ENCODE measurements at places on chromosomes 1 and 21.
A peak's percentile ranks its signal among the peaks of the same experiment; 100 is the strongest.

DNA sequence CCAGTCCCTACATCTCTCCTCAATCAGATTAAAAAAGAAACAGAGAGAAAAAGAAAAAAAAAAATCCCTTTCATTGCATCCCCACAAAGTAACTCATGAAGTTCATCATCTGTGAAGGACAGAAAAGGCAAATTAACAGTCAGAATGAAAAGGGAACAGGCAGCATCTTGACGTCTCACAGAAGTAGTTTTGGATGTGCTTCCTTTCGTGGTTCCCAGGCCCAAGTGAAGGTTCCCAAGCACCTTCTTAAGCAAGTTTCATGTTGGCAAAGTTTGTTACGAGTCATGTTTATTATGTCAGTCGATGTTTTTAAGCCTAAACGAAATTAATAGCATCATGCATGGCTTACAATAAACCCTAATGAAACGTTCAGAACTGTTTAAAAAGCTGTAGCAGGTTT lies 475.2 kb downstream of the SETD4 start:
- no peaks in the 10 kb centered on the region for H3K4me1 ChIP-seq
- no peak for DNase-seq
- H3K4me3 ChIP-seq, result no peak overlapping the region
- no peak overlapping the region for H3K27ac ChIP-seq
- H3K36me3 ChIP-seq, result no peaks in the 10 kb centered on the region

- H3K27me3 ChIP-seq, result no peaks in the 10 kb centered on the region
- H3K4me3 ChIP-seq, result no peak overlapping the region
- no peak for DNase-seq
- H3K27ac ChIP-seq, result no peak overlapping the region
These were observed 122.2 kb upstream of the HOOK1 start for GRCh38 chr1:59692591-59692990.

DNA sequence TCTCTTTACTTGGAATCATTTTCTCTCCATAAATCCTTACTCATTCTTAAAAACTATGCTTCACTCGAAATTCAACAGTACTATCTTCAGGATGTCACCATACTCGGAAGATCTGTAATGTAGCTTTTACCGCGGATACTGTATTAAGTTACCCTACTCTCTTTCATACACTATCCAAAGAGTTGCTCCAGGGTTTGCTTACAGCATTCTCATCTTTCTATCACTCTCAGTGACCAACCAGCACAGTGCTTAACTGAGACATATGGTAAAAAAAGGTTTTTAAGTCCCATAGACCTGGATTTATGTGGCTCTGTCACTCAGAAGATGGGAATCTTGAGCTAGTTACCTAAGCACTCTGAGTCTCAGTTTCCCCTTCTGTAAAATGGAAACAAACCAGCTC lies 15.8 kb downstream of the GTF2B start:
- no peaks in the 10 kb centered on the region for H3K27me3 ChIP-seq
- DNase-seq, result no peak
- H3K36me3 ChIP-seq, result no peaks in the 10 kb centered on the region

DNA sequence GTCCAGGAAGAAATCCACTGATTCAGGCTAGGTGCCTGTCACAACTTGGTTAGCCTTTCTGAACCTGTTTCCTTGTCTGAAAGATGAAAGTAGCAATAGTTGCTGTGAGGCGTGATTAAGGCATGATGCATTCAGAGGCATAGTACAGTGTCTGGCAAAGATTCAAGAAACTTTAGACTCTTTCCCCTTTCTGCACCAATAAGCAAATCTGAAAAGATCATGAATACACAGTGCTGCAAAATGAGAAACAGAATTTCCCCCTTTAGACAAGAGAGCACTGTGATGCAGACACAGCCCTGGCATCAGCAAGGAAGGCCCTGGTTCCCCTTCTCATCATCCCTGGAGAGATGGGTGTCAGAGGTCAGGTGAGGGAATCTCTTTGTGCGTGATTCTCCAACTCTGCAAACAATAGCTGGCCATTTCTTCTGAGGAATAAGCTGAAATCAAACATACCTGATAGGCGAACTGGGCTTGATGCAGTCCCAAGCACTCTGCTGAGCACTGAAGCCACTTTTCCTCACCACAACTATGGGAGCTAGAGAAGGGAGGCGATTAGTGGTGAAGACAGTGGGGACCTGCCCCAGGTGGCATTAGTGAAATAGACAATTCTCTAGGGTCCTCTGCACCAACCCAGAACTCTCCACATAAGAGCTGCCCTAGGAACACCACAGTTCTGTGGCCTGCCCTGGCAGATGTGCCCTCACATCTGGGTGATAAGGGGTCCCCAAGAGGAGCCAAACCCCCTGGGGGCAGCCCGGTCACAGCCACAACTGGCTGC lies 41.7 kb downstream of the ITPKB start:
- H3K4me3 ChIP-seq, result no peak overlapping the region
- peak overlapping the region; percentile 68 for H3K27ac ChIP-seq
- H3K36me3 ChIP-seq, result no peaks in the 10 kb centered on the region
- peaks cover 27% of the 10 kb centered on the region for H3K4me1 ChIP-seq
- no peak for DNase-seq
- no peaks in the 10 kb centered on the region for H3K27me3 ChIP-seq

DNA sequence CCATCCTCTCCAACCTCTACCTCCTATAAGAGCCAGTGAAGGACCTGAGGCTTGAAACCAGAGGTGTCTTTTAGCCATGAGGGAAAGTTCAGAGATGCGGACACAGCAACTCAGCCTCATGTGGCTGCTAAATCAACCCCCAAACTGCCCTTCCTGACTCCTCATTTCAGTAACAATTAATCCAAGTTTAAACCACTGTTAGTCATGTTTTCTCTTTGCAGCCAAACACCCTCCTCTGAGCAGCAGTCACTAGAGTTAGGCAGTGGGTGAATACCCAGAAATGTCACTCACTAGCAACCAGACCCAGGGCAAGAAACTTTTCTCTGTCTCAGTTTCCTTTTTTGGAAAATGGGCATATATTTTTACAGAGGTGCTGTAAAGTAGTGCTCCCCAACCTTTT lies 71.2 kb downstream of the KCNJ15 start:
- no peaks in the 10 kb centered on the region for H3K27me3 ChIP-seq
- no peak for DNase-seq
- H3K36me3 ChIP-seq, result no peaks in the 10 kb centered on the region
- H3K4me3 ChIP-seq, result no peak overlapping the region
- H3K4me1 ChIP-seq, result no peaks in the 10 kb centered on the region
- H3K27ac ChIP-seq, result no peak overlapping the region

- no peak overlapping the region for H3K4me3 ChIP-seq
- no peaks in the 10 kb centered on the region for H3K36me3 ChIP-seq
- H3K27ac ChIP-seq, result no peak overlapping the region
- no peaks in the 10 kb centered on the region for H3K4me1 ChIP-seq
- H3K27me3 ChIP-seq, result no peaks in the 10 kb centered on the region
These were observed 90.1 kb downstream of the PKN2 start for GRCh38 chr1:88774151-88774556.

GRCh38 chr1:204294357-204294756 lies 65.4 kb downstream of the PLEKHA6 start:
- H3K4me3 ChIP-seq, result no peak overlapping the region
- H3K36me3 ChIP-seq, result no peaks in the 10 kb centered on the region
- peaks cover under 1% of the 10 kb centered on the region for H3K4me1 ChIP-seq
- no peak overlapping the region for H3K27ac ChIP-seq
- no peaks in the 10 kb centered on the region for H3K27me3 ChIP-seq

GRCh38 chr1:169115891-169116585 lies 9.5 kb downstream of the ATP1B1 start:
- no peaks in the 10 kb centered on the region for H3K27me3 ChIP-seq
- peaks cover 3% of the 10 kb centered on the region for H3K4me1 ChIP-seq
- no peak overlapping the region for H3K4me3 ChIP-seq
- H3K27ac ChIP-seq, result no peak overlapping the region
- H3K36me3 ChIP-seq, result peaks cover 2% of the 10 kb centered on the region

- DNase-seq, result no peak
- H3K27ac ChIP-seq, result no peak overlapping the region
- no peak overlapping the region for H3K4me3 ChIP-seq
- H3K4me1 ChIP-seq, result no peaks in the 10 kb centered on the region
- no peaks in the 10 kb centered on the region for H3K36me3 ChIP-seq
- no peaks in the 10 kb centered on the region for H3K27me3 ChIP-seq
These were observed 69.6 kb upstream of the KRTAP19-8 start for GRCh38 chr21:31107871-31108270.

DNA sequence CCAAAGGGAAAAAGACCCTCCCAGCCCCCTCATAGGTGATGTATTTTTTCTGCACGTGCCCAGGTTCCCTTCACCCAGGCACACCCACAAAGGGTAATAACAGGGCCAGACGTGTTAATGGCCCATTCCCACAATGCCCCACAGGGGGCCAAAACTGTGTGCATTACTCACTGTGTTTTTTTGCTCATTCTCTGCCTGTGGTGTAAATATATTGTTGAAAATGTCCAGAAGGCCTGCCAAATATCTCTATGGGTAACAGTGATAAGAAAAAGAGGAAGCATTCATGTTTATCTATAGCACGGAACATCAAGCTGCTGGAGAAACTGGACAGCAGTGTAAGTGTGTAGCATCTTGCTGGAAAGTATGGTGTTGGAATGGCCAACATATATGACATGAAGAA lies 21.9 kb downstream of the RHEX start:
- H3K4me1 ChIP-seq, result no peaks in the 10 kb centered on the region
- no peaks in the 10 kb centered on the region for H3K27me3 ChIP-seq
- no peak for DNase-seq
- H3K4me3 ChIP-seq, result no peak overlapping the region
- H3K27ac ChIP-seq, result no peak overlapping the region

- no peaks in the 10 kb centered on the region for H3K36me3 ChIP-seq
- H3K27me3 ChIP-seq, result no peaks in the 10 kb centered on the region
- H3K4me3 ChIP-seq, result no peak overlapping the region
- no peak overlapping the region for H3K27ac ChIP-seq
These were observed 5.4 kb downstream of the CD2 start for GRCh38 chr1:116759636-116760035.

DNA sequence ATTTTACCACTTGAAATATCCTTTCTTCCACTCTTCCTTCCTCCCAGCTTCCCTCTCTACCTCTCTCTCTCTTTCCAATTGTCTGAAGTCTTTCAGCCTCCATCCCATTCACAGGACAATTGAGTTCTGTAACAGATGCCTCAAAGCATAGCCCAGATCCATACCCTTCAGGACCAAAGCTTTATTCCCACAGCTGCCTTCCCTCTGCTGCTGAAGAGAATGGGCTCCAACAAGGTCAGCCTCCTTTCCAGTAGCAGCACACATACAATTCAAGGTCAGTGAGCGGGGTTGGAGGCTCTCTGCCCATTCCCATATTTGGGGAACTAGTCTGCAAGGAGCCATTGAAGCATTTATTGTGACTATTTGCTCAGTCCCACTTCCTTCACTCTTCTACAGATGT lies 179.9 kb downstream of the DPYD start:
- H3K4me3 ChIP-seq, result no peak overlapping the region
- no peak overlapping the region for H3K27ac ChIP-seq
- H3K4me1 ChIP-seq, result no peaks in the 10 kb centered on the region
- H3K36me3 ChIP-seq, result no peaks in the 10 kb centered on the region

GRCh38 chr1:227947676-227948492 lies at the start of gene WNT9A:
TSS of gene WNT9A (minus strand) at chr1:227947932. CDS start at chr1:227947887, 45 bp downstream.
- peak within 1 kb of the TSS; percentile 51 for H3K4me3 ChIP-seq
- no peak for DNase-seq
- no peaks in the 10 kb centered on the region for H3K27me3 ChIP-seq
- H3K27ac ChIP-seq, result peak within 1 kb of the TSS; percentile 70
- peaks cover 13% of the 10 kb centered on the region for H3K4me1 ChIP-seq

GRCh38 chr1:151593730-151594129 lies 18.1 kb upstream of the SNX27 start:
- no peaks in the 10 kb centered on the region for H3K4me1 ChIP-seq
- no peaks in the 10 kb centered on the region for H3K36me3 ChIP-seq
- H3K27ac ChIP-seq, result no peak overlapping the region
- H3K27me3 ChIP-seq, result no peaks in the 10 kb centered on the region
- no peak for DNase-seq
- no peak overlapping the region for H3K4me3 ChIP-seq

- DNase-seq, result no peak
- no peaks in the 10 kb centered on the region for H3K36me3 ChIP-seq
- no peak overlapping the region for H3K4me3 ChIP-seq
- H3K27ac ChIP-seq, result no peak overlapping the region
These were observed 141.9 kb upstream of the LYPLAL1 start for GRCh38 chr1:219031809-219032208.

GRCh38 chr1:180501865-180502360 lies 464 bp downstream of the ACBD6 start:
- H3K4me3 ChIP-seq, result peak overlapping the region; percentile 67
- H3K27ac ChIP-seq, result peak overlapping the region; percentile 93
- DNase-seq, result peak; percentile 63
- H3K27me3 ChIP-seq, result no peaks in the 10 kb centered on the region

DNA sequence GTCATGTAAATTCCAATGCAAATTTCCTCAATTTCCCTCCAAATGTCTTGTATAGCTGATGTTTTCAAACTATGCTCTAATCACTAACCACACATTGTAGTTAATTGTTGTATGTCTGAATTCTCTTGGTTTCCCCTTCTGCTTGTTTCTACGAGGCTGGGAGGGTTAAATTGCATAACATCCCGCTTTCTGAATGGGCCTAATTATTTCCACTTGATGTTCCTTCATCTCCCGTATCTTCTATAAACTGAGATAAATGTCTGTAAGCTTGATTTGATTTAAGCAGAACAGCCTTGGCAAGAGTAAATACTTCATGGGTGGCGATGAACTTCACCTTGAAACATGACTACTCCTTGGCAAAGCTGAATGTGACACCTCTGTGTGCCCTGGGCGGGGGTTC lies 72.2 kb downstream of the SERINC2 start:
- no peaks in the 10 kb centered on the region for H3K36me3 ChIP-seq
- no peak overlapping the region for H3K27ac ChIP-seq
- no peaks in the 10 kb centered on the region for H3K27me3 ChIP-seq
- no peaks in the 10 kb centered on the region for H3K4me1 ChIP-seq

GRCh38 chr1:55816456-55817426 lies 601.6 kb upstream of the USP24 start:
- H3K27ac ChIP-seq, result no peak overlapping the region
- no peak overlapping the region for H3K4me3 ChIP-seq
- H3K36me3 ChIP-seq, result no peaks in the 10 kb centered on the region
- H3K27me3 ChIP-seq, result no peaks in the 10 kb centered on the region

DNA sequence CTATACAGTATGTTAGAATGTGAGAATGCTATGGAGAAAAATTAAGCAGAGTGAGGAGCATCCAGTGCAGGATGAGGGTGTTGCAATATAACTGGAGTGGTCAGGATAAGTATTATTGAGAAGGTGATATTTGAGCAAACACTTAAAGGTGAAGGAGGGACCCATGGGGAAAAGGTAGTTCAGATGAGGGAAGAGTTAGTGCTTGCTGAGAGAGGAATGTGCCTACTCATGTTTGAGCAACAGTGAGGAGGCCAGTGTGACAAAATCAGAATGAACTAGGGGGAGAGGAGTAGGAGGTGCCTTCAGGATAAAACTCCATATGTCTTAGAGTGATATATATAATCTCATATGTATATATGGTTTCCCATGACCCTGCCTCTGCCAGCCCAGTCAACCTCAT lies 6.2 kb upstream of the TRIM45 start:
- no peaks in the 10 kb centered on the region for H3K27me3 ChIP-seq
- no peaks in the 10 kb centered on the region for H3K4me1 ChIP-seq
- H3K36me3 ChIP-seq, result no peaks in the 10 kb centered on the region
